ENCODE measurements at places on chromosomes 12 and 14.

- no peak for DNase-seq
- no peak overlapping the region for H3K27ac ChIP-seq
- no peaks in the 10 kb centered on the region for H3K4me1 ChIP-seq
- no peaks in the 10 kb centered on the region for H3K27me3 ChIP-seq
- H3K4me3 ChIP-seq = no peak overlapping the region
These were observed 134.1 kb downstream of the FSCB start for GRCh38 chr14:44372807-44373489.

DNA sequence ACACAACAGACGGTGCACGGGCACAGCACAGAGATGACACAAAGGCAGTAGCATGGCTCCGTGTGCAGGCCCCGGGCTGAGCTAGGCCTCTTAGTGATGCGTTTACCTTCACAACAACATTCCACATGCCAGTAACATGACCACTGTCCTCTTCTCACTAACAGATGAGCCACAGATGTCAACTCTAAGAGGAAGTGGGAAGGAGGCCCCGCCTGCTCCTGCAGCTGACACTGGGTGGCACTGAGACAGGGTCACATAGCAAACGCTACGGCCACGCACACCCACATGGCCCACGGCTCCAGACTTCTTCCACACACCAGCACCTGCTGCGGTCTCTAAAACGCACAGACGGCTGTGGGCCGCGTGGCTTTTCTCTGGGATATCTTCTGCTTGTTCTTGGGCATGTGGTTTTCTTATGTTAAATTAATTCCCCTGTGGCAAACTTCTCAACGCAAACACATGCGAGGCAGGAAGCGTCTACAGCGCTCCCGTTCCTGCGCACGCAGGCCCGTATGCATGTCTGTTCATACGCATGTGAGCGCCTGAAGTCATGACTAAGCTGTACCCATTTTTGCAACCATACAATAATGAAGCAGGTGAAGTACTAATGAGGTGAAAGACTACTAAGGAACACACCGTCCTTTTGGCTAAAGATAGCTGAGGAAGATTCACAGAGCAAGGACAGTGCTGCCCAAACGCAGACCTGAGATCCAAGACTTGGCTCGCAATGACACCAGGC, 26.8 kb downstream of the AMN start:
- DNase-seq = no peak
- no peak overlapping the region for H3K27ac ChIP-seq
- H3K36me3 ChIP-seq = peaks cover 9% of the 10 kb centered on the region
- no peak overlapping the region for H3K4me3 ChIP-seq

GRCh38 chr12:32255588-32255987, 143.8 kb upstream of the FGD4 start:
- no peaks in the 10 kb centered on the region for H3K27me3 ChIP-seq
- no peak overlapping the region for H3K27ac ChIP-seq
- no peak for DNase-seq

DNA sequence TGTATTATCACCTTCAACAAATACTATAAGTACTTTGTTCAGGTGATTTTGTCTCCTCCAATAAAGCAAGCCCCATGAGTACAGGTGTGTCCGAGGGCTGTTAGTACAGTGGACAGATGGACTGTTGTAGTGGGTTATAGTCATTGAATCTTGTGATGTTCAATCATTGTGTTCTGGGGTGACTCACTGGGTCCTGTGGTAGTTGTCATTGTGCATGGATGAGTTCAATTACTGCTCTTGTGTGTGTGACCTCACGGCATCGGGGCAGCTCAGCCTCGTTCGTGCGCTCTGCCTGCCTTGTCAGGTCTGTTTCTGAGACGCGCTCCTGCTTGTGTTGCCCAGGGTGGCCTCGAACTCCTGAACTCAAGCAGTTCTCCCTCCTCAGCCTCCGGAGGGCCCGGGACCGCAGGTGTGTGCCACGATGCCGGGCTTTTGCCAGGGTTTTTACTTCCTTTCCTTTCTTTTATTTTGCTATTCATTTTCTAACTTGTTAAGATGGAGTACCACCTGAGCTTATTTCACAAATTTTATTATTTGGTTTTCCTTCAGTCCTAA, 72.2 kb downstream of the DDX51 start:
- H3K27me3 ChIP-seq = no peaks in the 10 kb centered on the region
- no peak overlapping the region for H3K4me3 ChIP-seq
- H3K4me1 ChIP-seq = no peaks in the 10 kb centered on the region
- H3K27ac ChIP-seq = no peak overlapping the region

GRCh38 chr12:108305520-108305919, 33.6 kb downstream of the CMKLR1 start:
- no peak overlapping the region for H3K4me3 ChIP-seq
- H3K4me1 ChIP-seq = no peaks in the 10 kb centered on the region
- peak; percentile 85 for DNase-seq

GRCh38 chr14:48023881-48024280, 348.5 kb upstream of the MDGA2 start:
- H3K36me3 ChIP-seq = no peaks in the 10 kb centered on the region
- DNase-seq = no peak
- no peak overlapping the region for H3K27ac ChIP-seq
- no peaks in the 10 kb centered on the region for H3K27me3 ChIP-seq

- no peak overlapping the region for H3K4me3 ChIP-seq
- H3K4me1 ChIP-seq = peaks cover 3% of the 10 kb centered on the region
- no peaks in the 10 kb centered on the region for H3K27me3 ChIP-seq
- no peaks in the 10 kb centered on the region for H3K36me3 ChIP-seq
These were observed 13.8 kb downstream of the RCOR1 start for GRCh38 chr14:102606296-102606695.

- H3K4me1 ChIP-seq = no peaks in the 10 kb centered on the region
- no peaks in the 10 kb centered on the region for H3K27me3 ChIP-seq
- no peaks in the 10 kb centered on the region for H3K36me3 ChIP-seq
- H3K27ac ChIP-seq = no peak overlapping the region
- no peak overlapping the region for H3K4me3 ChIP-seq
These were observed 65.1 kb upstream of the CPM start for GRCh38 chr12:68998041-68998440.

DNA sequence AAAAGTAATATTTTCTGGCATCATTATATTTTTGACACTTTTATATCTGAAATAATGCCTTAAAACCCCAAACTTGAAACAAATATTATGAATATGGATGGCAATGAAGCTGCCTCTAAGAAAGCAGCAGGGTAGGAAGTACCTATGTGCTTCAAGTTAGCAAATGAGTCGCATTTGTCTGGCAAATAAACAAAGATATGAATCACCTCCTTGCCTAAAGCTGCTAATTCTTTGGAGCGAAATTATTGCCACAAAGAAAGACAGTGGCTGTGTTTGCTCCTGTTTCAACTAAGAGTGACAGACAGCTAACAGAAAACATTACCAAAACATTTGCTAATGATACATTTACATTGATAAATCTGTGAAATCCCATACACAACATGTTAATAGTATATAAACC, 854.9 kb downstream of the RPS29 start:
- H3K4me3 ChIP-seq = no peak overlapping the region
- H3K4me1 ChIP-seq = no peaks in the 10 kb centered on the region
- H3K27ac ChIP-seq = no peak overlapping the region
- H3K36me3 ChIP-seq = no peaks in the 10 kb centered on the region
- no peaks in the 10 kb centered on the region for H3K27me3 ChIP-seq
- no peak for DNase-seq

- no peak for DNase-seq
- no peaks in the 10 kb centered on the region for H3K4me1 ChIP-seq
- H3K27me3 ChIP-seq = peaks cover 16% of the 10 kb centered on the region
These were observed 4.0 kb upstream of the WSCD2 start for GRCh38 chr12:108125073-108125472.

DNA sequence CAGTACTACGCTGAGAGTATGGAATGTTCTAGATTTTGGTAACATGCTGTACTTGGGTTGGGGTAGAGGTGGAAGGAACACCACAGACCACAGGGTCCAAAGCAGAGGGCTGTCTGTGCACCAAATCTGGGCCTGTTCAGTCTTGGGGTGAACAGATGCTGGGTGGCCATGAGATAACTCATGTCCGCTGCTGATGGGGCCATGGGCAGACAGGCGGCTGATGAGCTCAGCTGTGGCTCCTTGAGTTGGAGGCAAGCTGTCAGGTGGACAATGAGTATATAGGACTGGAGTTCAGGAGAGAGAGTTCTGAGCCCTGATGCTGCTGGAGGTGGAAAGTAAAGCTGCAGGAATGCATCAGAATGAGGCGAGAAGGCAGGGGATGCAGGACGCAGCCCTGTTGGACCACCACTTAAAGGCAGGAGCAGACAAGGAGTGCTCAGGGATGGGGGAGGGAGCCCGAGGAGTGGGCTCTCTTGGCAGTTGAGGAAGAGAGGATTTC, 6.2 kb downstream of the SMIM41 start:
- no peak for DNase-seq
- no peak overlapping the region for H3K27ac ChIP-seq
- H3K4me3 ChIP-seq = no peak overlapping the region
- H3K4me1 ChIP-seq = no peaks in the 10 kb centered on the region

- H3K4me1 ChIP-seq = peaks cover 14% of the 10 kb centered on the region
- peaks cover 36% of the 10 kb centered on the region for H3K36me3 ChIP-seq
- H3K4me3 ChIP-seq = no peak overlapping the region
These were observed 176.7 kb downstream of the CALM1 start for GRCh38 chr14:90573385-90574105.

GRCh38 chr12:67942724-67943123, 46.5 kb upstream of the IFNG-AS1 start:
- H3K27ac ChIP-seq = no peak overlapping the region
- no peak overlapping the region for H3K4me3 ChIP-seq
- no peak for DNase-seq

GRCh38 chr12:69553628-69554248, 31.5 kb upstream of the CCT2 start:
- peaks cover 6% of the 10 kb centered on the region for H3K36me3 ChIP-seq
- no peak overlapping the region for H3K27ac ChIP-seq
- H3K4me3 ChIP-seq = no peak overlapping the region
- DNase-seq = no peak
- H3K4me1 ChIP-seq = peaks cover 11% of the 10 kb centered on the region
- no peaks in the 10 kb centered on the region for H3K27me3 ChIP-seq

DNA sequence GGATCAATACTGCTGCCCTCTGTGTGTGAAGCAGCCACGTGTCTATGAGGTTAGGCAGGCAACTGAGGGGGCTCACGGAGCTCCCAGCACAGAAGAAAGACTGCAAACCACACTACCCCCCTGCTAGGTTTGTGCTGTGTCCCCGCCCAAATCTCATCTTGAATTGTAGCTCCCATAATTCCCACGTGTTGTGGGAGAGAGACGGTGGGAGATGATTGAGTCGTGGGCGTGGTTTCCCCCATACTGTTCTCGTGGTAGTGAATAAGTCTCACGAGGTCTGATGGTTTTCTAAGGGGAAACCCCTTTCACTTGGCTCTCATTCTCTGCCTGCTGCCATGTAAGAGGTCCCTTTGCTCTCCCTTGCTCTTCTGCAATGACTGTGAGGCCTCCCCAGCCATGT, 68.6 kb downstream of the ACTN1 start:
- H3K27me3 ChIP-seq = no peaks in the 10 kb centered on the region
- H3K4me3 ChIP-seq = no peak overlapping the region
- H3K4me1 ChIP-seq = no peaks in the 10 kb centered on the region
- no peak for DNase-seq
- H3K27ac ChIP-seq = no peak overlapping the region
- no peaks in the 10 kb centered on the region for H3K36me3 ChIP-seq

DNA sequence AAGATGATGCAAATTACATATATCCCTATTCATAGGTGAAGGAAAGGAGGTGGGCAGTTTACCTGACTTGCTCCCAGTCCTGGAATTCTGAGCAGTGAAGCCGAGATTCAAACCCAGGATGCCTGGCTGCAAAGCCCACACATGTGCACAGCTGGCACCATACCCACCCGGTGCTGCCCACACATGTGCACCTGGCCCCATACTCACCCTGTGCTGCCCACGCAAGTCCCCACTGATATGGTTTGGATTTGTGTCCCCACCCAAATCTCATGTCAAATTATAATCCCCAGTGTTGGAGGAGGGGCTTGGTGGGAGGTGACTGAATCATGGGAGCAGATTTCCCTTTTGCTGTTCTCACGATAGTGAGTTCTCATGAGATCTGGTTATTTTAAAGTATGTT, 179.2 kb upstream of the C14orf180 start:
- no peaks in the 10 kb centered on the region for H3K36me3 ChIP-seq
- no peak overlapping the region for H3K4me3 ChIP-seq
- H3K27me3 ChIP-seq = no peaks in the 10 kb centered on the region
- H3K27ac ChIP-seq = no peak overlapping the region

All from tibial nerve (tissue), 4 donors.